ENCODE measurements at places on chromosomes 4 and X.

DNA sequence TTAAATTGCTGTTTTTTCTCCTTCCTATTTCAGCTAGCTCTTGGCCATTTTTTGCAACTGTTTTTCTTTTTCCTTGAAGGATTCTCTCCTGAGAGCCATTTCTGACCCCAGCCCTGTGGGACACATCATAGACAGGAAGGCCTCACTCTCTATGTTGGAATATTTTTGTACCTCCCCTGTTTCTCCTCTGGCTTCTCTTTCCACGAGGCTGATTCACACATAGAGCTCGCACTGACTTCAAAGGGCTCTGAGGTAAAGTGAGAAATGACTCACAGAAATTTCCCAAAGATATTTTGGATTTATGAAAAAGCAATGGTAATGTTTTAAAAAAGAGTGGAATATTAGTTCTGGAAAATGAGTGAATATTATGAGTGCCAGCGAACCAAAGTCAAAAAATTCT lies 181.7 kb upstream of the IGFBP7 start:
- DNase-seq, result no peak

DNA sequence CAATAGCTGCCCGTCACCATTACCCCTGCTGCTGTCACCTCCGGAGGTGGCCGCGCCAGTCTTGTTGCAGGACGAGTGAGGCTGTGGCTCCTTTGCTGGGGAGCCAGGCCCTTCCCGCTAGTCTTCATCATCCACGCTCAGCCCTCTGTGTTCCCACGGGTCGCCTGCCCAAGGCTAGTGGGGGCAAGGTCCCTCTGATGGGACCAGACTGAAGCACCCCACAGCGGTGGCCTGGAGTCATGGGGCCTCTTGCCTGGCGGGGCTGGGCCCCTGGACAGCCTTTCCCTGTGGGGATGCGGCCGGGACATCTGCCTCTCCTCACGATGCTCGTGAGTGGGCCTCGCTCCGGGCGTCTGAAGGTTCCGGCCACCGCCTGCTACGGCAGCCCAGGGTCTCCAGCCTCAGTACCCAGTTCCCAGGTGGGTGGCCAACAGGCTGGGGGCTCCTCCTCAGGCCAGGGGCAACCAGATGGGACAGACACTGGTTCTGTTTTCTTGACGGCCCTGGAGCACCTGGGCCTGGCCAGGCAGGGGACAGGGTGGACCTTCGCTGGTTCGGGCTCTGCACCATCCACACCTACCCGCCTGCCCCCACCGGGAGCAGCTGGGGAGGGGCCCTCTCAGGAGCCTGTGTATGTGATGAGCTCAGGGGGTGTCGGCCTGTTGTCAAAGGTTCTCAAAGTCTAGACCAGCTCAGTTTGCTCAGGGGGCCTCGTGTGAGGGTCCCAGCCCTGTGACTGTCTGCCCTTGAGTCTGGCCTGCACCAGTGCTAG lies 32.3 kb downstream of the DOK7 start:
- no peak for DNase-seq

GRCh38 chr4:102193145-102193544 lies 152.1 kb downstream of the SLC39A8 start:
- DNase-seq, result no peak

GRCh38 chrX:45986971-45987370 lies 558.2 kb downstream of the ZNF674 start:
- no peak for DNase-seq

GRCh38 chrX:105973387-105973739 lies 65.2 kb downstream of the SERPINA7 start:
- DNase-seq, result no peak

DNA sequence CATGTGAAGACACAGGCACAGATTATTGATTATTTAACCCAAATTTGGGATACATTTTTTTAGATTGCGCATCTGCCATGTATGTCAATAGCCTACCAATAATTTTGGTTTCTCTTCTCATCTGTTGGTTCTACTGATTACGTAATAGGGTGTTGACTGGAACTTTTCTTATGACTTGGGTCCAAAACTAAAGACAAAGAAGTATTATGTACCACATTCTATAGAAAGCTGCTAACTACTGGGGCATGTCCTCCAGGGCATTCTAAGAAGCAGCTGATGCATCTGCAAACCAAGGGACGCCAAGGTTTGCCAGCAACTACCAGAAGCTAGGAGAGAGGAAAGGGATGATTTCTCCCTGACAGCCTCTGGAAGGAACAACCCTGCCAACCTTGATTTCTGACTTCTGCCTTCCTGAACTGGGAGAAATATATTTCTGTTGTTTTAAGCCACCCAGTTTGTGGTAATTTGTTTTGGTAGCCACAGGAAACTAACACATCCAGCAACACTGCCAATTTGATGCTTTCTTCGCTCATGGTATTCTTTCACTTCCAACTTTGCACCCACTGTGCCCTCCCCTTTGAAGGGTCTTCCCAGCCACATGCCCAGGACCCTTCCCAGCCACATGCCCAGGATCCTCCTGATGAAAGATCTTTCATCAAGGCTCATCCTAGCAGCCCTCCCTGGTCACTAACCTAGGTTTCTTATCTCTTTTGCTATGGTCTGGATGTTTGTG lies 15.9 kb upstream of the TLR1 start:
- DNase-seq, result no peak

- no peak for DNase-seq
These were observed 97.8 kb downstream of the ZNF674 start for GRCh38 chrX:46447384-46447783.

DNA sequence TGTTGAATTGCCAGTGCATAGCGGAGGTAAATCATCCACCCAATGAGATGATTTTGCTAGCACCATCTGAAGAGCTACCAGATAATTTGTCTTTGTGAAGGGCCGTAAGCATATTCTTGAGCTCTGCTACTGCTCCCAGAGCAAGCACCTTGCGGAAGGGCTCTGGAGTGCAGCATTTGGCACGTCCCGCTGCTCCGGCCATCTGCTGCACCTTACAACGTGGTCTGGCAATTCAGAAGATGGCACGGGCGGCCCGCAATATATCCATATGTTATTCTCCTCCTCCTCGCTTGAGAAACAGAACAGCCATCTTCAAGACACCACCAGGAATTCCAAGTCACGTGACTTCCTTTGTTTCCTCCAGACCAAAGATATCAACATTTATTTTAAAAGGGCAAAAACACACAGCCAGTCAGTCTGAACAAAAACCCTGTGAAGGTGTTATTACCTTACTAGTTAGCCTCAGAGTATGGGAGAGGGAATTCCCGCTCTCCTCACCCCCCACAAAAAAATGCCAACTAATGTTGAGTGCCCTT lies 1095.7 kb upstream of the TENM3 start:
- DNase-seq, result no peak

- no peak for DNase-seq
These were observed 165.1 kb downstream of the AFAP1 start for GRCh38 chr4:7774301-7775294.

- DNase-seq, result no peak
These were observed 23.0 kb upstream of the UBA6 start for GRCh38 chr4:67723949-67724348.

DNA sequence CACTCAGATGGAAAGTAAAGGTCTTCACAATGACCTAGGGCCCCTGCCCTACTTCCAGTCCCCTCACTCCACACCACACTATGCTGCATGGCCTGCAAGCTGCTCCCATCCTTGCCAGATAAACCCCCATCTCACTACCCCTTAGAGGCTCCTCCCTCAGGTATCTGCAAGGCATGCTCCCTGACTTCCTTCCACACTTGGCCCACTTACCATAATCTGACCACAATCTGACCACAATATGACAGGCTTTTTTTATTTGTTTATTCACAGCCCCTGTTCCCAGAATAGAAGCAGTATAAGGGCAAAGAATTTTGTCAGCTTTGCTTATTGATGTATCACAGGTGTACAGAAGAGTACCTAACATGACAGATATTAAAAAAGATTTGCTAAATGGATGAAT lies 124.7 kb downstream of the CAMK2D start:
- DNase-seq, result no peak

- DNase-seq, result no peak
These were observed 112.4 kb downstream of the ADGRL3 start for GRCh38 chr4:61312526-61312925.

- no peak for DNase-seq
These were observed 42.8 kb downstream of the TENM3 start for GRCh38 chr4:182286035-182286434.

DNA sequence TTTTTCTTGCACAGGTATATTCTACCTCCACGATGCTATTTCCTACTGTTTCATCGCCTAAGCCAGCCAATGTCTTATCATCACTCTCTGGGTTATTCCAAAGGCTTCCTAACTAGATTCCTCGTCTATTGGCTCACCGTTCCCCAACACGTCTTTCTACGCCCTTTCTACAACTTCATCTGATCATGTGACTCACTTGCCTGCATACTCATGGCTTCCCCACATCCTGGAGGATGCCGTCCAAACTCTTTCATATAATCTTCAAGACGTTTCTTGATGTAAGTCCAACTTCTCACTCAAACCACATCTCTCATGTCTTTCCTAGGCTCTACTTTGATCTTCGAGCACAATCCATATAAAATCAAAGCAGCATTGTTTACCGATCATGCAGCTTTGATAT lies 322.0 kb upstream of the PPARGC1A start:
- DNase-seq, result no peak

GRCh38 chrX:361231-362145 lies 25.2 kb downstream of the PPP2R3B start:
- no peak for DNase-seq

DNA sequence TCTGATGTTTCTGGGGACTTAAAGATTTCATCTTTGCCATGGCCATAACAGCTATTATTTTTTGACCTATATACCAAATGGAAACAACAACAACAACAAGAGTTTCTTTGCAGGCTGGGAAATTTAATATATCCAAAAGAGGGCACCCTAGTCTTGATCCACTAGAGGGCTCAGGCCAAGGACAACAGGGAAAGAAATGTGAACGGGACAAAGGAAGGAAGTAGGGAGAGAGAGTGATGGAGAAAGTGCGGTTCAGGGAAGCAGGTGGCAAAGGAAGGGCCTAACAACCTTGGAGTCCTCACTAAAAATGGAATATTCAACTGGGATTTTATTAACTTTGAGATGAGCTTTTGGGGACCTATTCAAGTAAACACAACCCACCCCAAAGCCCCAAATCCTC lies 67.8 kb upstream of the SCML1 start:
- no peak for DNase-seq

- peak; percentile 73 for DNase-seq
These were observed 2.5 kb downstream of the DCK start for GRCh38 chr4:70996018-70996360.

- DNase-seq, result no peak
These were observed 689 bp downstream of the SSR4 start for GRCh38 chrX:153794897-153795816.

DNA sequence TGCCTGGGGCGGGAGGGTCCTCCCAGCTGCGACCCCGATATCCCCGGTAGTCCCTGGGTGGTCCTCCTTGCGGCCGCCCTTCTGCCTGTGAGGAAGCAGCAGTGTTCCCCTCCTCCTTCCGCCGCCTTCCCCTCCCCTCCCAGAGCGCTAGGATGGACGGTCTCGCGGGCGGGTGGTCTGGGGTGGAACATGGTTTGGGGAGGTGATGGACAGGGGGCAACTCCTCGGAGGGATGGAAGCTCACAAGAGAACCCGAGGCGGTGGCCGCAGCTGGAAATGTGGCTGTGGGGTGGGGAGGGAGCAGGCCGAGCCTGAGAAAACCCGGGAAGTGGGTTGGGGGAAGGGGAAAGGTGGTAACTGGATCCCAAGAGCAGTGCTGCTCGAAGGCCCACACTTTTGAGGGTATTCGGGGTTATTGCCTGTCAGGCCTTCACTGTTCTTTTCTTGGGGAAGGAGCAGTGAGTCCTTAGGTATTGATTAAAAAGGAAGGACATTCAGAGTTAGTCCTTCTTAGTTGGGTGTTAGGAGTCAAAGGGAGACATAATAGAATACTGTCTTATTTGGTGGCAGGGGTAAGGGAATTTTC lies 581 bp downstream of the UBE2K start:
- DNase-seq, result peak; percentile 25

- no peak for DNase-seq
These were observed 4.7 kb upstream of the CLCN4 start for GRCh38 chrX:10152086-10152485.

GRCh38 chrX:18677161-18677869 lies 5.4 kb upstream of the RS1 start:
- DNase-seq, result peak; percentile 34

GRCh38 chr4:101853028-101853427 lies 62.5 kb downstream of the BANK1 start:
- no peak for DNase-seq

- DNase-seq, result peak; percentile 17
These were observed 141.4 kb downstream of the GALNTL6 start for GRCh38 chr4:171954650-171955049.

DNA sequence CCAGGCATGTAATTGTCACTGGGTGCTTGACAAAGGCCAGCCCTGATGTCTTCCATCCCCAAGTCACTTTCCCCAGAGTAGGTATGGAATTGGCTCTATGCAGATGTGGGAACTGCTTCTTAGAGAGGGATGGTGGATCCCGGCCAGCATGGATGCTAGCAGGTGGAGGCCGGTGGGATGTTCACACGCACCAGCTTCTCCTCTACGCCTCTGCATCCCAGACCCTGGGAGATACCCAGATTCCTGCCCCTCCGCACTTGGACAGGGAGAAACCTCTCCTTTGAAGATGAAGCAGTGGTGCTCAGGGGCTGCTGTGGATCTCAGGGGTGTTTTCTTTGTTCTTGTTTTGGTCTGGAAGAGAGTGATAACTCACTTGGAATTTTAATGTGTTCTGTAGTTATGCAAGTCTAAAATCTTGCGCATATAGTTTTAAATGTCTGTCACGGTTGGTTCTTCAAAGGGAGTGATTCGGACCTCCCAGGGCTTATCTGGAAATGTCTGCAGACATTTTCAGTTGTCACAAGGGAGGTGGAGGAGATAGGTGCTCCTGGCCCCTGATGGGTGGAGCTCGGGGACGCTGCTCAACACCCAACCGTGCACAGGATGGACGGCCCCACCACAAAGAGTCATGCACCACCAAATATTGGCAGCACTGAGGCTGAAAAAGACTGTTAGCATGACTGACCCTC lies 308.0 kb downstream of the DHRSX start:
- DNase-seq, result no peak

DNA sequence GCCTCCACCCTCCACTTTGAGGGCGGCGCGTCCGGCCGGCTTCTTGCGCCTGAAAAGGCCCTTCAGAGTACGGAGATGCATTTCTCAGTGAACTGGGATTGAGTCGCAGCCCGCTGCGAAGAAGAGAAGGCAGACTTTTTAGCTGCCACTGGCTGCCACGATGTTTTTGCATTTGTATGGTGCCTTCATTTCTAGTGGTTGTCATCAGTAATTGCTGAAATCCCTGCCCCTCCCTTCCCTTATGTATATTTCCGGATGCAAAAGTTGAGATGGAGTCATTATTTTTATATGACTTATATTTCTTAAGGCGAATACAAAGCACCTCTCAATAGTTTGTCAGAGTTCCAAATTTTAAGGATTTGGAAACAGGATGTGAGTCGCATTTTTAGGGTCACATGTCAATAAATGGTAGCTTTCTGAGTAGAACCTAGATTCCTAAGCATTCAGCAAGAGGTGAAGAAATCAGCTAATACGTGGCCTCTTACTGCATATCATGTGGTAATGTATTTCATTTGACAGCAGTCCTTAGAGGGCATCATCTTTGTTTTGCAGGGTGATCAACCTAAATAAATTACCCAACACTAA lies 658 bp downstream of the ATP6AP2 start:
- DNase-seq, result peak; percentile 53

All from inflammatory macrophage (primary cell).